Epithelial cell of proximal tubule (primary cell): ENCODE measurements at places on chromosomes 2 and 18. TPM values are rescaled to one million over a fixed set of nuclear protein-coding genes. Genes with fewer than 3 reads are reported as not detected.
A peak's percentile ranks its signal among the peaks of the same experiment; 100 is the strongest.

RESP18 gene
- not detected in 2 replicates for total RNA-seq

DNA sequence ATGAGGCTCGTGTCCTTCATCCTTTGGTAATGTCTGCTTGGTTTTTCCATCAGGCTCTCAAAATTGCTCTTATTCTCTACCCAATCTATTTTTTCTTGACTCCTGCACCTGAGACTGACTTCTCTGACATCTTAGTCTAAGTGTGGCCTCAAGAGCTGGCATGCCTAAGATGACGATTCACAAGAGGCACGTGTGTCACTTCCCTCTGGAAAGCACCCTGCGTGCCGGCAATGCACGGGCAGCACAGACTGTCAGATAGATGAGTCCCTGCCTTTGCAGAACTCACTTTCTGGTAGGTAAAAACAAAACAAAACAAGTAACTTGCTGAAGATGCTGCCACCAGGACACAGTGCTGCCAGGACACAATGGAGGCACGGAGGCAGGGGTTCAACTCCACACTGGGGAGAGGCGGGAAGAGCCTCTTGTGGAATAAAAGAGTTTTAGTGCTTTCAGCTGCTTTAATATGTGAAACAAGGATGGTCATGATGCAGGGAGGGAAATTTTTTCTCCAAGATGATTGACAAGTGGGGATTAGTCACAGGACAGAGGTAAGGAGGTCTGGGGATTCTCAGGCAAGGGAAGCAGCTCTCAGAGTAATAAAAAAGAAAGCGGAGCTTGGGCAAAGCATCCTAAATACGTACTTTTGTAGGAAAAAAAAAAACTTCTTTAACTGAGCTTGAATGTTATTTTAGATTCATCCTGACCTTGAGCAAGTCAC is 27.3 kb downstream of the CYB5A start:
- no peak for DNase-seq

- no peak for DNase-seq
Measured at GRCh38 chr2:27736890-27737204, 34.7 kb upstream of the MRPL33 start.

DNA sequence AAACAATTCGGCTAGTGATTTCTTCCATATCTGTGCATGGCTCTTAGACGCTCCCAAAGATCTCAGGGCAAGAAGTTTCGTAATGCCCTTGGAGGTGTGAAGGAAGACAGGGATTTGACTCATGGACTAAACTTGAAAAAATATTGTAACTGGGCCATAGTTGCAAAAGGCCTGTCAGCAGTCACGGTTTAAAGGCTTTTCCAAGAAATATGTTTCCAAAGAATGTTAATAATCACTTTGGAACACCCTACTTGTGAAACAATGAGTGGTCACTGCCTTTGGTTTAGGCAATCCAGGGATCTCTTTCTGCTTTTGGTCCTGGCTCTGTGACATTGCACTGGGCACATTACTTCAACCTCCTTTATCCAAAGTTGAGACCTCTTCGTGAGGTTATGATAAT is 102.5 kb upstream of the RASGRP3 start:
- peak; percentile 52 for DNase-seq

DNA sequence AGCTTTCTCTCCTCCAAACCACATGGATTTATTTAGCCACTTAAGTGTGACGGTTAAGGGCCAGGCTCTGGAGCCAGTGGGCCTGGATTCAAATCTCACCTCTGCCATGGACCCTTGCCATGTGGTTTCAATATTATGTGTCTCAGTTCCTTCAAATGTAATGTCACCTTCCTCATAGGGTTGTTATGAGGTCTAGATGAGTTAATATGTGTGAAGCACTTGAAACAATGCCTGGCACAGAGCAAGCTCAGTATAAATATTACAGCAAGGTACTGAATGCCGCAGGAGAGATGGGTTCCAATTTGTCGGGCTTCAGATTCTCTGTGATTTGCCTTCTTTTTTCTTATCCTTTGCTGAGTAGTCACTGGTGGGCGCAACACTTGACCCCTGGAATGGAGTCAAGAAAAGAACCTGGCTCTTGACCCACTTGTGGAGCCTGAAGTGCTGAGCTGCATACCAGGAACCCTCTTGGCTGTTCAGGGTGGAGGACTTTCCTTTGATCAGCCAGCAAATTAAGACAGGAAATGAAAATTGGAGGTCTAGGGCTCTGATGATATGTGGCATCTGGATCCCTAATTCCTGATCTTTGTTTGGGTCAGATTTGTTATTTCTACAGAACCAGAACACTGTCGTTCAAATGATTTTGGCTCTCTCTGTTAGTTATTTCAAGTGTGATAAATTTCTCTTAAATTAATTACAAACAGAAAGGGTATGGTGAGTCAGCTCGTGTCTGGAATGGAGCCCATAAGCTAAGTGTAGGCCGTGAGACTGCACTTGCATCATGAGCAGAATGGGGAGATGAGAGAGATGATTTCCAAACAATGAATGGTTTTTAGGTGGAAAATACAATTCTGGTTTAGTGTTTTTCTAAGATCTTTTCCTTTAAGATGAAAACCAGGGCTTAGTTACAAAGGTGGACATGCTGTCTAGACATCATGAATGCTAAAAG is 293.0 kb downstream of the KCNS3 start:
- DNase-seq: no peak

GRCh38 chr2:172086241-172087206 is 1.2 kb downstream of the DLX1 start:
- DNase-seq: no peak

DNA sequence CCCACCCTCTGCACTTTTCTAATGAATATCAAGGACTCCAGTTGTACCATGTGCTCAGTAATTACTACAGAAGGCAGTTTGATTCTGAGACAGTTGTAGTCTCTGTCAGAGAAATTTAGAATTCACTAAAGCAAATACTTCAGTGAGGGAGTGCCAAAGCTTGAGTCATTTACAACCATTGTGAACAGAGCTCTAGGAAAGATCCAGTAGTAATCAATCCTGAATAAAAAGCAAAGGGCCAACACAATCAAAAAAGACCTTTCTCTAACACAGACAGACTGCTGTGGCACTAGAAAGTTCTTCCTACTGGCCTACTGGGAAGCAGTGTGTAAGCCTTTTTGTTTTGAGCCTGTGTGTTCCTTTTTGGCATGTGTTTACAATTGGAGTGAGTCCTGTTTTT is 135.6 kb upstream of the UNC80 start:
- DNase-seq: no peak
